Chondrocyte (in vitro differentiated cells): ENCODE measurements at places on chromosomes 12 and 14. TPM values are rescaled to one million over a fixed set of nuclear protein-coding genes. Genes with fewer than 3 reads are reported as not detected.

DNA sequence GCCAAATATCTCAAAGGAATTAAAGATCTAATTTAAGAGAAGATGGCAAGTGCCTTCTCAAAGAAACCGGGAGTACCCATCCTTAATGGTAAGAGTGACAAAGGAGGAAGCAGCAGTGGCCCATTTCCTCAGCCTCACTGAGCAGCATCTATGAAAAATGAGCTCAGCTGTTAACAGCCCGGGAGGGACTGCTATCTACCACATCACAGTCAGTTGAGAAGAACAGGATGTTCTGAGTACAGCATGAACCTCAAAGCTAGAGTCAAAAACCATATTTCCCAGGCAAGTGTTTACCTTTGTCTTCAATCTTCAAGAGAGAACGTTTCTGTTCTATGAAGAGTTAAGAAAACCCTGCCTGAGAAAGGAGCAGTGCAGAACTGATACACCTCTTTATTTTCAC is 115.0 kb downstream of the BTG1 start:
- H3K4me1 ChIP-seq, result peaks cover 58% of the 10 kb centered on the region
- H3K4me3 ChIP-seq, result no peak overlapping the region
- no peaks in the 10 kb centered on the region for H3K27me3 ChIP-seq
- peak overlapping the region; percentile 59 for H3K27ac ChIP-seq

- peak overlapping the region; percentile 58 for H3K27ac ChIP-seq
- no peak for DNase-seq
- H3K4me3 ChIP-seq, result no peak overlapping the region
These were observed 59.5 kb upstream of the IGF1 start for GRCh38 chr12:102539651-102540553.

Gene ITGB7
- total RNA-seq, result 0.37 to 0.46 TPM in 2 of 3 replicates, not detected in the other

- peaks cover 17% of the 10 kb centered on the region for H3K4me1 ChIP-seq
- no peaks in the 10 kb centered on the region for H3K36me3 ChIP-seq
- DNase-seq, result no peak
- no peak overlapping the region for H3K27ac ChIP-seq
These were observed 44.9 kb downstream of the DDX11 start for GRCh38 chr12:31118347-31119191.

Gene SOX5
- total RNA-seq, result 11.1 to 16.2 TPM (median 13.5 TPM) in 3 replicates

Gene NOXRED1
- 0.18 to 0.37 TPM (median 0.27 TPM) in 3 replicates for total RNA-seq

Gene POU6F1
- 9.9 to 11.2 TPM (median 10.2 TPM) in 3 replicates for total RNA-seq

DNA sequence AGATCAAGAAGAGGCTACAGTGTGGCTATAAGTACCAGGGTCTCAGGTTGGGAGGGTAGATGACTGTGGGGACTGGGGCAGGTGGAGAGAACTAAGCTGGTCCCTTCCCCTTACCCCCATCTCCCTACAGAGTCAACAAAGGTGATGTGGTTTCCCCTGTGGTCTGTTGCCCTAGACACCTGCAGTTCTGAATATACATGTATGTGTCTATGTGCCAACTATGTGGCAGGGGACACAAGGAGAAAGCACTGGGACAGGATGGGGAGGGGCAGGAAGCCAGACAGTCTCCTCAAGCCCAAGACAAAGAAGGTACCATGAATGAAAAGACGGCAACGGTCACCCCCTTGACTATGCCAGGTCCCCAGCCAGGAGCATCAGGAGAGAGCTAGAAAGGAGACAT is 4.5 kb upstream of the HDAC7 start:
- H3K36me3 ChIP-seq, result no peaks in the 10 kb centered on the region
- no peaks in the 10 kb centered on the region for H3K27me3 ChIP-seq
- H3K4me3 ChIP-seq, result no peak overlapping the region
- H3K4me1 ChIP-seq, result peaks cover 71% of the 10 kb centered on the region
- no peak for DNase-seq

GRCh38 chr12:48818831-48819590 is 715 bp downstream of the CACNB3 start:
- peaks cover 5% of the 10 kb centered on the region for H3K36me3 ChIP-seq
- no peak for DNase-seq
- peaks cover 47% of the 10 kb centered on the region for H3K4me1 ChIP-seq

GRCh38 chr12:53094394-53094787 is 3.1 kb upstream of the IGFBP6 start:
- no peaks in the 10 kb centered on the region for H3K27me3 ChIP-seq
- H3K36me3 ChIP-seq, result no peaks in the 10 kb centered on the region
- no peak for DNase-seq
- H3K27ac ChIP-seq, result no peak overlapping the region

DNA sequence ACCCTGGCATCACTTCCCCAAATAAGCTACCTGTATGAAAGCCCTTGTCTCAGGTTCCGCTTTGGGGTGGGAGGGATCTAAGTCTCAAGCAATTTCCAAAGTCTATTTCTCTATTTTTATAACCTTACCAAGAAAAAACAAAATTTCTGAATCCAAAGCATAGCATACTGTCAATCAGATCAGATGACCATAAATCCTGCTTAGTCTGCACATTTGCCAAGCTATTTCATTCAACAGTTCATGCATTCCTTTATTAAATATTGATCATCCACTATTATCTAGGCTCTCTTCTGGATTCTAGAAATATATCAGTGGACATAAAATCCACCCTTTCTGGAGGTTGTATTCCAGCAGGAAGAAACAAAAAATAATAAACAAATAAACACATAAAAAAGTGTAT is 263.5 kb upstream of the USP15 start:
- H3K4me3 ChIP-seq, result no peak overlapping the region
- no peaks in the 10 kb centered on the region for H3K36me3 ChIP-seq
- H3K27me3 ChIP-seq, result no peaks in the 10 kb centered on the region
- DNase-seq, result no peak
- no peaks in the 10 kb centered on the region for H3K4me1 ChIP-seq

DNA sequence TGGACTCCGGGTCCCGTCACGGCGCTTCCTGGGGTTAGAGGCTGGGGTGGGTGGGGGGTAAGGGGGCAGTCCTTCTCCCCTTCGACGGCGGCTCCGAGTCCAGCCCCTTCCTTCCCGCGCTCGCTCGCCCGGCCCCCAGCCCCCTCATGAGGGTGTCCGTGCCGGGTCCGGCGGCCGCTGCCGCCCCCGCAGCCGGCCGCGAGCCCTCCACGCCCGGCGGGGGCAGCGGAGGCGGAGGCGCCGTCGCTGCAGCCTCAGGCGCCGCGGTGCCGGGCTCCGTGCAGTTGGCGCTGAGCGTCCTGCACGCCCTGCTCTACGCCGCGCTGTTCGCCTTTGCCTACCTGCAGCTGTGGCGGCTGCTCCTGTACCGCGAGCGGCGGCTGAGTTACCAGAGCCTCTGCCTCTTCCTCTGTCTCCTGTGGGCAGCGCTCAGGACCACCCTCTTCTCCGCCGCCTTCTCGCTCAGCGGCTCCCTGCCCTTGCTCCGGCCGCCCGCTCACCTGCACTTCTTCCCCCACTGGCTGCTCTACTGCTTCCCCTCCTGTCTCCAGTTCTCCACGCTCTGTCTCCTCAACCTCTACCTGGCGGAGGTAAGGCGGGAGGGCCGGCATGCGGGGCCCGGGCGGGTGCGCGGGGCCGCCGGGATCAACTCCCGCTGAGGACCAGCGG is 500 bp downstream of the GPR137C start:
- H3K4me3 ChIP-seq, result peak overlapping the region; percentile 87
- no peak for DNase-seq
- no peaks in the 10 kb centered on the region for H3K27me3 ChIP-seq
- H3K4me1 ChIP-seq, result peaks cover 22% of the 10 kb centered on the region
- H3K36me3 ChIP-seq, result no peaks in the 10 kb centered on the region

Gene CPSF6
- 50.3 to 55.9 TPM (median 51.6 TPM) in 3 replicates for total RNA-seq

Gene GPD1
- 0.46 TPM in 1 of 3 replicates, not detected in the others for total RNA-seq

Gene B4GALNT1
- 20.8 to 21.8 TPM (median 21.4 TPM) in 3 replicates for total RNA-seq

- H3K4me1 ChIP-seq, result peaks cover 53% of the 10 kb centered on the region
- no peak overlapping the region for H3K4me3 ChIP-seq
- H3K27me3 ChIP-seq, result no peaks in the 10 kb centered on the region
- peaks cover 1% of the 10 kb centered on the region for H3K36me3 ChIP-seq
- DNase-seq, result no peak
These were observed 19.1 kb downstream of the HDAC7 start for GRCh38 chr12:47800582-47800981.

Gene OTOGL
- 0.25 to 0.92 TPM in 2 of 3 replicates, not detected in the other for total RNA-seq

DNA sequence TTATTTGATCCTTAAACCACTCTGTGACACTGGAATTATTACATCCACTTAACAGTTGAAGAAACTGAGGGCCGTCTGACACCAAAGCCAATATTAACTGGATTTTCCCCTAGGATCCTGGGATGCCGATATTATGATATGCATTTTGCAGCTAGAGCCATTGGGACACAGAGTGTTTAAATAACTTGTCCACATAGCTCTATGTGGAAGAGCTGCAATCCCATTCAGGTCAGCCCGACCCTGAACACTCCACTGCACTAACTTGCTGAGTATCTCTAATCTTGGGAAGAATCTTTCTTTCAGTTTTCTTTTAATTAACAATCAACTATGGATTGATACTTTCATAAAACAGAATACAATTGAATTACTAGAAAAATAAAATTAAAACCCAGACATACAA is 37.9 kb downstream of the RMST start:
- H3K27me3 ChIP-seq, result no peaks in the 10 kb centered on the region
- DNase-seq, result no peak
- no peaks in the 10 kb centered on the region for H3K36me3 ChIP-seq
- no peak overlapping the region for H3K27ac ChIP-seq
- H3K4me1 ChIP-seq, result no peaks in the 10 kb centered on the region

Gene ZNF839
- total RNA-seq, result 8.2 to 11.4 TPM (median 8.2 TPM) in 3 replicates

DNA sequence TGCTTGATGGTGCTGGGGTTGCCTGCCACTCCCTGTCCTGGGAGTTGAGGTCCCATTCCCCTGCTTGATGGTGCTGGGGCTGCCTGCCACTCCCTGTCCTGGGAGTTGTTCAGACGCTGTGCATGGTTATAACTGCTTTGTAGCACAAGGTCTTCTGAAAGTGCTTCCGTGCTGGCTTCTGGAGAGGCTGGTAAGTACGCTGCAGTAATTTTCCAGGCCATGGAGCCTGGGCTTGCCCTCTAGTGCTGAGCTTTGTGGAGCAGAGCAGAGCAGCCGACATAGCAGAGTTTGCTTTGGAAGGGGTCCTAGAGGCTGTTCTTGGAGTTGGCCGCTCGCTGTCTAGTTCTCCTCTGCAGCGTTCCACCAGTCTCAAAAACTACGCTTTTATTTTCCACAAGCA is 6.3 kb downstream of the B4GALNT3 start:
- no peak for DNase-seq
- peaks cover 36% of the 10 kb centered on the region for H3K4me1 ChIP-seq
- no peak overlapping the region for H3K4me3 ChIP-seq
- peaks cover 5% of the 10 kb centered on the region for H3K27me3 ChIP-seq
- H3K27ac ChIP-seq, result no peak overlapping the region

GRCh38 chr12:113609692-113610469 is 138.2 kb upstream of the LHX5 start:
- H3K27me3 ChIP-seq, result peaks cover 42% of the 10 kb centered on the region
- no peaks in the 10 kb centered on the region for H3K4me1 ChIP-seq
- no peak for DNase-seq
- no peaks in the 10 kb centered on the region for H3K36me3 ChIP-seq

Gene SERPINA9
- not detected in 3 replicates for total RNA-seq

Gene MORN3
- 0.10 to 0.44 TPM (median 0.15 TPM) in 3 replicates for total RNA-seq

GRCh38 chr12:96234591-96235483 is 40.7 kb downstream of the ELK3 start:
- DNase-seq, result no peak
- peak overlapping the region; percentile 57 for H3K27ac ChIP-seq
- peaks cover 57% of the 10 kb centered on the region for H3K4me1 ChIP-seq
- H3K36me3 ChIP-seq, result peaks cover 6% of the 10 kb centered on the region
- no peak overlapping the region for H3K4me3 ChIP-seq
- no peaks in the 10 kb centered on the region for H3K27me3 ChIP-seq

Gene SLC2A3
- total RNA-seq, result 28.6 to 82.7 TPM (median 75.2 TPM) in 3 replicates

DNA sequence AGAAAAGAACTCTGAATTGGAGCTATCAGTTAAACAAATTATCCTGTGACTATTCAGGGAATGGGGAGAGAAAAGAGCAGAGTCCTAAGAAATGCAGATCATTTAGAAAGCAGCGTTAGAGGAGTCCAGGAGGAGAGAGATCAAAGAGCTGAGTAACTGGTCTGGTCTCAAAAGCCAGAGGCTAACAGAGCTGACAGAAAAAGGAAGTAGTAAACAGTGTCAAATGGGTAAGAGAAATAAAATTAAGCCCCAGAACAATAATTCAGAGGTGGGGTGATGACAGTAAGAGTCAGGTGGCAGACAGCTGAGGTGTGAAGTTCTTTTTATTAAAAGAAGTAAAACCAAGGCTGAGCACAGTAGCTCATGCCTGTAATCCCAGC is 19.3 kb downstream of the GXYLT1 start:
- no peaks in the 10 kb centered on the region for H3K27me3 ChIP-seq
- H3K36me3 ChIP-seq, result no peaks in the 10 kb centered on the region
- no peak for DNase-seq

- no peaks in the 10 kb centered on the region for H3K27me3 ChIP-seq
- DNase-seq, result no peak
- peaks cover under 1% of the 10 kb centered on the region for H3K4me1 ChIP-seq
- no peak overlapping the region for H3K27ac ChIP-seq
- H3K4me3 ChIP-seq, result no peak overlapping the region
- peaks cover 7% of the 10 kb centered on the region for H3K36me3 ChIP-seq
These were observed 6.5 kb downstream of the SLC22A17 start for GRCh38 chr14:23345987-23346692.

- no peak for DNase-seq
- peaks cover 39% of the 10 kb centered on the region for H3K4me1 ChIP-seq
- H3K4me3 ChIP-seq, result no peak overlapping the region
- peak overlapping the region; percentile 96 for H3K27ac ChIP-seq
- H3K36me3 ChIP-seq, result peaks cover 2% of the 10 kb centered on the region
These were observed 3.5 kb upstream of the ACTN1 start for GRCh38 chr14:68982581-68982980.

Gene TMEM121
- 4.4 to 8.9 TPM (median 6.0 TPM) in 3 replicates for total RNA-seq

DNA sequence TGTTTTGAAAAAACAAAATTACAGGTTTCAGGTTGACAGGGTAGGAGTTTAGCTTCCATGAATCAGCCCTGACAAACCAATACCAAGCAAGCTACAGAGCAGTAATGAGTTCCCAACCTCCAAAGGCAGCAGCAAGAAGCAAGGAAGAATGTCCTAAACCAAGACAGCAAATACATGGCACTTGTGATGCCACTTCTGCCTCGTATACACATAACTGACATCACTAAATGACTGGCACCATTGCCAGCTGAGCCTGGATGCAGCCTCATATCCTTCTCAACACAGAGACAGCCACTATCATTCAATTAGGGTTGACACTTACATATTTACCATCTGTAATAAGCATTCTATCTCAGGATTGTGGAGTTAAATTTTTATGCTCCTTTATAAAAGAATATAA is 35.0 kb upstream of the MDM1 start:
- H3K27me3 ChIP-seq, result no peaks in the 10 kb centered on the region
- DNase-seq, result no peak
- H3K4me1 ChIP-seq, result peaks cover 38% of the 10 kb centered on the region
- no peak overlapping the region for H3K27ac ChIP-seq

- no peak for DNase-seq
- no peaks in the 10 kb centered on the region for H3K36me3 ChIP-seq
- H3K27me3 ChIP-seq, result no peaks in the 10 kb centered on the region
- H3K4me3 ChIP-seq, result no peak overlapping the region
- peaks cover 11% of the 10 kb centered on the region for H3K4me1 ChIP-seq
- H3K27ac ChIP-seq, result no peak overlapping the region
These were observed 142.6 kb downstream of the NPAS3 start for GRCh38 chr14:33081259-33081658.

GRCh38 chr14:38808734-38809455 is 294.1 kb downstream of the SEC23A start:
- DNase-seq, result no peak
- no peaks in the 10 kb centered on the region for H3K36me3 ChIP-seq
- H3K27me3 ChIP-seq, result peaks cover 3% of the 10 kb centered on the region
